ENCODE measurements at places on chromosomes 3 and 15.

GRCh38 chr3:189353988-189354889, 182.5 kb downstream of the TPRG1 start:
- DNase-seq: no peak

GRCh38 chr15:45785897-45786296, 151.1 kb downstream of the SQOR start:
- no peak for DNase-seq

DNA sequence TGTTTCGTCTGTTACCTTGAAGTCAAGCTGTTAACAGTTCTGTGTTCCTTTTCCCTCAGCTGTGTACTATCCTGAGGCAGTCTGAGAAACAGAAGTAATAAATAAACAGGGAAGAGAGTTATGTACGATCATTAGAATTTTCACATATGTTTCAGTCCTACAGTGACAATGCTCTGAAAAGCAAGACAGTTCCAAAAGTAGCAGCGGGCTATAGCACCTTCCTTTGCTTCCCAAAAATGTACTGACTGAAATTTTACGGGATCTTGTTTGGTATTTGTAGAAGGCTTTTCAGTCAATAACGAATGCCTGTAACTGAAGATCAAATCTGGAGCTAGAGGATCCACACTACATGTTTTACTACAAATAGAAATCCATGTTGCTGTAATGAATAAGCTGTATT, 428.1 kb downstream of the PYDC2 start:
- DNase-seq: no peak

DNA sequence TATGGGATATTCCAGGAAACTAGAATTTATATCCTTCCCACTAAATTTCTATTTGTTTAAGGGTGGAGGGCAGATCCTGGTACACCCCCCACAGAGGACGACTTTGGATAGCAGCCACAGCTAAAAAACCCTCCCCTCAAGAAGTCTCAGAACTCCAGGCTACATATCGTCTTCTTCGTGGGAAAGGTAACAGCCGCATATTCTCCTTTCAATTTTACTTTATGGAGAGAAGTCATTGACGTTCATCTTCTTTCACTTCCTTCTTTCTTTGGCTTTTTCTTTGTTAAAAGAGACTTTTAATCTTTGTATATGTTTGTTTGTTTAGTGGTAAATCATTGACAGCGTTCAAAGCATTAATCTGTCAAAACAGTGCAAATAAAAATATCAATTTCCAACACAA, 36.3 kb downstream of the TRIP4 start:
- no peak for DNase-seq

DNA sequence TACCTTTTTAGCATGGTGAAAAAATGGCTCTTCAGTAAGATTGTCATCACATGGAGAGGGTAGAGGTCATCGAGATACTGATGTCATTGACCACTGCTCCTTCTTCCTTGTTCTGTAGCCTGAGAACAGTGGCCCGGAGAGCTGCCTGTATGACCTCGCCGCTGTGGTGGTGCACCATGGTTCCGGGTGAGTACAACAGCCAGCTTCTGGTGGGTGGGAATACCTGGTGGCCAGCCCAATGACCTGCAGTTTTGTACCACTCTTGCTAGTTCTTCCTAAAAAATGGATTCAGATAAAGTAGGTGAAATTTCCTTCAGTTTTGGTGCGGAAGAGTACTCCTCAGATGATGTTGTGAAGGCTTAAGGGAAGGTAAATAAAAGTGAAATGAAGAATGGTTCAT, 8.4 kb upstream of the FBXL22 start:
- DNase-seq: no peak
